ENCODE measurements at places on chromosomes 3 and 15. TPM values are rescaled to one million over a fixed set of nuclear protein-coding genes. Genes with fewer than 3 reads are reported as not detected.

Gene SMCO1
- not detected for total RNA-seq

DNA sequence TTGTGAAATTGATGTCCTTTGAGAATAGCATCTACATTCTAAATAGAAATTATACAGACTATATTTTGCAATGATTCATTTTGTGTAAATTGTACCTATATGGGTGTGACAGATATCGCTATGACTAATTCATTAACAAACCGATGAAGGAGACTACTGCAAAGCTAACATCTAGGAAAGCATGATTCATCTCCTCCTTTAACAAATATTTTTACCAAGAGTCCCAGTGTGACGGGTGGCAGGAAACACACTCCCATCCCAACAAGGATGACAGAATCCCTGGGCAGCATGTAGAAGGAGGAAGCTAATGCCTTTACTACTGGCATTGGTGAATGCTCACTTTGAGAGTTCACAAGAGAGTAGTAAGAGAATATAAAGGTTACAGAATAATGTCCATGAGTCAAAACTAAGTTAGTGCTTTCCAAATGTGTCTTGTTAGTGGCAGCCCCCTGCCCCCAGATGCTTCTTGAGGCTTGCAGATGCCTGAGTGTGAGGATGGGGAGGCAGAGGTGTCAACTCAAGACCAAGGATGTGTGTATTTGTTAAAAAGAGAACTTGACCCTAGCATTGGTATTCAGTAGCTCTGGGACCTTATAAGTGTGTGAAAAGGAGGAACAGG, 180.6 kb downstream of the FMN1 start:
- H3K36me3 ChIP-seq: no peaks in the 10 kb centered on the region
- no peak for DNase-seq
- no peak overlapping the region for H3K27ac ChIP-seq
- H3K4me3 ChIP-seq: no peak overlapping the region
- no peaks in the 10 kb centered on the region for H3K27me3 ChIP-seq
- H3K4me1 ChIP-seq: no peaks in the 10 kb centered on the region

- H3K27me3 ChIP-seq: peaks cover 4% of the 10 kb centered on the region
- no peak overlapping the region for H3K4me3 ChIP-seq
- DNase-seq: no peak
- H3K36me3 ChIP-seq: no peaks in the 10 kb centered on the region
- H3K27ac ChIP-seq: no peak overlapping the region
Observed at GRCh38 chr3:59374818-59375211, 325.0 kb upstream of the CFAP20DC start.

- H3K4me1 ChIP-seq: peaks cover 16% of the 10 kb centered on the region
- no peak overlapping the region for H3K4me3 ChIP-seq
- no peaks in the 10 kb centered on the region for H3K27me3 ChIP-seq
- H3K36me3 ChIP-seq: no peaks in the 10 kb centered on the region
- peak; percentile 59 for DNase-seq
Observed at GRCh38 chr3:53134631-53135232, 4.5 kb upstream of the RFT1 start.

DNA sequence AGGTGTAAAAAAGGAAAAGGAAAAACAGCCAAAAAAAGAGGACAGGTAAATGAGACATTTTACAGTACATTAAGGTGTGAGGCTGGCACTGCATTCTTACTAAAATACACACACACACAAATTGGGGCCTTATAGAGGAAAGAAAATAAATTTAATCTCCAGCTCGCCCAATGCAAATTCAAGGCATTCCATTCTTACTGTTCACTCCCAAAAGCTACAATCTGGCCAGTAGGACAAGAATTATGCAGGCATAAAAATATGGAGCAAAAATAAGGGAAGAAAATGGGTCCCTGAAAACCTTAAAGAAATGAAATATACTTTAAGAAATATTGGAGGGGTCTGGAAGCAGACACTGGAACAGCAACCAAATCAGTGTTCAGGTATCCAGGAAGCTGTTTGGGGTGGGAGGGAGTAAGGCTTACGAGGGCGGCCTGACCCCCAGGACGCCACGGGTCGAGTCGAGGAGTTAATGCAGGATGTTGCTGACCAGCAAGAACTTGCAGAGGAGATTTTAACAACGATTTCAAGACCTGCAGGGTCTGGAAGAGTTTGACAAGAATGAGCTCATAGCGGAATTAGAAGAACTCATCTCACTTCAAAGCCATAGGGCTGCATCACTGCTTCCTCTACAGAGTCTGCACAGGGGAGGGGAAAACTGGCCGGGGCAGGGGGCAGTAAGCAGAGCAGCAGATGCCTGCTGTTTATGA, 245.5 kb downstream of the TBL1XR1 start:
- no peaks in the 10 kb centered on the region for H3K36me3 ChIP-seq
- no peak overlapping the region for H3K4me3 ChIP-seq
- H3K27ac ChIP-seq: no peak overlapping the region
- no peaks in the 10 kb centered on the region for H3K27me3 ChIP-seq
- no peak for DNase-seq

GRCh38 chr3:13645801-13646637, 97.1 kb downstream of the FBLN2 start:
- no peak overlapping the region for H3K27ac ChIP-seq
- peaks cover 3% of the 10 kb centered on the region for H3K4me1 ChIP-seq
- no peak overlapping the region for H3K4me3 ChIP-seq
- peaks cover 26% of the 10 kb centered on the region for H3K27me3 ChIP-seq

DNA sequence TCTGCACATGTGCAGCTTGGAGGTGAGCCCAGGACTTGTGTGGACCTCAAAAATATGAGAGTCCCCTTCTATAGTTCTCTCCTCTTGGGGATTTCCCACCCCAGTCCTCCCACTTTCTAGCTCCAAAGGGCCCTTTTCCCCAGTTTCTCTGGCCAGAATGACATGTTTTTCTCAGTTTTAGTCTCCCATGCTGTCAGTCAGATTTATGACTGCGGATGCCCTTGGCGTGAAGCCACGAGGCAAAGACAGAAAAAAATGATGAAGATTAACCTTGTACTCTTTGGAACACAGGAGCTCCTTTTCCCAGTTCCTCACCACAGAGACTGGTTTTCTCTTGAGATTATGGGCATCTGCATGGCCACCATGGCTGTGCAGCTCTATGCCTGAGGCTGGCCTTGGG, 72.0 kb upstream of the TTBK2 start:
- H3K36me3 ChIP-seq: peaks cover 28% of the 10 kb centered on the region
- H3K27me3 ChIP-seq: no peaks in the 10 kb centered on the region
- H3K4me3 ChIP-seq: no peak overlapping the region
- no peak for DNase-seq

Gene CFAP20DC
- 10.4 TPM for total RNA-seq

DNA sequence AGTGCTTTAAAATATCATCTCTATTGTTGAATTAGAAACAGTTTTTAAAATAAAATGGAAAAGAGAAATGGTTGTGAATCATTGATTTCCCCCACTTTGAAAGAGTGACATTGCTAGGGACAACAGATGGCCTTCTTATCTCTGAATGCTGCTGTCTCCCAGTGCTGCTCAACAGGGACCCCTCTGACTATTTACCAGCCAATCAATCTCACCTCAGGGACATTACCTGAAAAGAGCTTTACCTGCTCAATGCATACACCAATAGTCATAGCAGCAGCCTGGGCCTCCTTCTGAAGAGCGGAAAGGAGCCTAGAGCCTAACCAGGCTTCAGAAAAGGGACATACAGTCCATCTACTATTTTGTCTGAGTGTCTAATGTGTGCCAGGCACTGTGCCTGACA, 162.8 kb downstream of the CGGBP1 start:
- H3K4me3 ChIP-seq: no peak overlapping the region
- H3K27ac ChIP-seq: peak overlapping the region; percentile 40
- no peaks in the 10 kb centered on the region for H3K27me3 ChIP-seq
- H3K36me3 ChIP-seq: no peaks in the 10 kb centered on the region
- DNase-seq: no peak
- peaks cover 11% of the 10 kb centered on the region for H3K4me1 ChIP-seq

DNA sequence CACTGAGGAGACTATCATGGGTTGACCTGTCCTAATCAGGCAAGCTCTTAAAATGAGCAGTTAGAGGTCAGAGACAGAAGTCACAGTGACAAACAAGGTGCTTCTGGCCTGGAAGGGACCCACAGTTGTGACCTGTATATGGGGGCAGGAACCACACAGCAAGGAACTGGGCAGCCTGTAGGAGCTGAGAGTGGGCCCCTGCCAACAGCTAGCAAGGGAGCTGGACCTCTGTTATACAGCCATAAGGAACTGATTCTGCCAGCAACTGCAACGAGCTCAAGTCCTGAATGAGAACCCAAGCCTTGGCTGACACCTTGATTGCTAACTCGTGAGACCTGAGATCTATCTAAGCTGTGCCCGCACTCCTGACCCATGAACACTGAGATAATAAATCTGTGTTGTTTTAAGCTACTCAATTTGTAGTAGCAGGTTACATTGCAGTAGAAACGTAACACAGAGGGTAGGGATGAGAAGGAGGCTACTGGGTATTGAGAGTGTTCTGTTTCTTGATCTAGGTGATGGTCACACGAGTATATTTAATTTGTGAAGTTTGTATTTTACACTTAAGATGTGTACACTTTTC, 44.5 kb upstream of the MAGI1 start:
- peaks cover 21% of the 10 kb centered on the region for H3K4me1 ChIP-seq
- no peak overlapping the region for H3K4me3 ChIP-seq
- no peaks in the 10 kb centered on the region for H3K36me3 ChIP-seq
- no peak for DNase-seq
- peak overlapping the region; percentile 83 for H3K27ac ChIP-seq
- no peaks in the 10 kb centered on the region for H3K27me3 ChIP-seq

DNA sequence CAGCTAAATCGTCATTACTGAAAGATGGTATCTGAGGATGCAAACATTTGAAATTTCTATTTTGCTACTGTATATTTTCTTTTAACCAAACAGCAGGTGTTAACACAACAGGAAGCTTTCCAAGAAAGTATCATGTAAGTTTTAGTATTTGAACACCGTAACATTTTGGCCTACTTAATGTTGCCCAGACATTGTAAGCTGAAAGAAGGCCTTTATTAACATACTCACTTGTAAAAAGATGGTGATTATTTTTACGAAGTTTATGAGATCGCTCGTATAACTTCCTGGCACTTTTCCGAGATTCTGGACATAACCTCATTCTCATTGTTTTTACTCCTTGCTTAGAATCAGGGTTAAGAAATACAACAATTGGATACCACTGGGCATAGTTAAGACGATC, 95.7 kb downstream of the TJP1 start:
- H3K4me3 ChIP-seq: no peak overlapping the region
- no peak overlapping the region for H3K27ac ChIP-seq
- DNase-seq: no peak
- peaks cover 74% of the 10 kb centered on the region for H3K36me3 ChIP-seq
- peaks cover 9% of the 10 kb centered on the region for H3K4me1 ChIP-seq
- H3K27me3 ChIP-seq: no peaks in the 10 kb centered on the region

GRCh38 chr3:126441256-126441880, 34.3 kb downstream of the ZXDC start:
- H3K27me3 ChIP-seq: no peaks in the 10 kb centered on the region
- H3K4me3 ChIP-seq: no peak overlapping the region
- DNase-seq: no peak

Gene TMEM158
- total RNA-seq: 3.8 TPM

- H3K4me3 ChIP-seq: no peak overlapping the region
- H3K27ac ChIP-seq: no peak overlapping the region
- peaks cover 5% of the 10 kb centered on the region for H3K4me1 ChIP-seq
- no peaks in the 10 kb centered on the region for H3K27me3 ChIP-seq
Observed at GRCh38 chr15:63067306-63067705, 24.8 kb downstream of the TPM1 start.

Gene GHRL
- total RNA-seq: 45.8 TPM

GRCh38 chr3:116517308-116517707, 72.0 kb upstream of the LSAMP start:
- no peaks in the 10 kb centered on the region for H3K27me3 ChIP-seq
- DNase-seq: no peak
- H3K36me3 ChIP-seq: no peaks in the 10 kb centered on the region
- no peak overlapping the region for H3K27ac ChIP-seq

Gene SLC15A2
- 4.2 TPM for total RNA-seq

Gene RPL39L
- total RNA-seq: 11.5 TPM

DNA sequence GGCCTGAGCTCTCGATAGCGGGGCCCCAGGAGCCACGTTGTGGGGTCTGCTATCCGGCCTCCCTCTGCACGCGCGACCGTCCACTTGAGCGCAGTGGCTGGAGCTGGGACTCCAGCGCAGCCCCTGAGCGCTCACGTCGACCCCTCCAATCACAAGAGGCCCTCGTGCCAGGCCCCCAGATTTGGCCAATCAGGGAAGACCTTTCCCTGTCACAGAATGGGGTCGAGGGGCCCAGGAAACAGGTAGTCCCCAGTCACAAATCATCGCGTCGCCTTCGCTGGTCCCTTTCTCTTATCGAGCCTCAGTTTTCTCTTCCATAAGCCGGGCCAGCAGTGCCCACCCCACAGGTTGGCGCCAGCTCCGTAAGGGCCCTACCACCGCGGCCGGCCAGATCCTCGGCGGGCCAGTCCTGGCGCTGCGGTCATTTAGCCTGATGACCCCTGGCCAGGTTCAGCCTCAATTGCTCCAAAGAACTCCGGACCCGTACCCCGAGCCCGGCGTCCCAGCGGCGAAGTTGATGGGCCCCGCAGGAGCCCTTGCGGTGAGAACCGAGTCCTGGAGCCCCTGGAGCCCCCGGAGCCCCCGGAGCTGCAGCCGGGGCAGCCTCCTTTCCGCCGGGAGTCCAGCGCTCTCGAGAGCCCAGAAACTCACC, 435 bp downstream of the ALDH1L1 start:
- DNase-seq: peak; percentile 29
- peaks cover 41% of the 10 kb centered on the region for H3K27me3 ChIP-seq
- peak overlapping the region; percentile 92 for H3K27ac ChIP-seq

DNA sequence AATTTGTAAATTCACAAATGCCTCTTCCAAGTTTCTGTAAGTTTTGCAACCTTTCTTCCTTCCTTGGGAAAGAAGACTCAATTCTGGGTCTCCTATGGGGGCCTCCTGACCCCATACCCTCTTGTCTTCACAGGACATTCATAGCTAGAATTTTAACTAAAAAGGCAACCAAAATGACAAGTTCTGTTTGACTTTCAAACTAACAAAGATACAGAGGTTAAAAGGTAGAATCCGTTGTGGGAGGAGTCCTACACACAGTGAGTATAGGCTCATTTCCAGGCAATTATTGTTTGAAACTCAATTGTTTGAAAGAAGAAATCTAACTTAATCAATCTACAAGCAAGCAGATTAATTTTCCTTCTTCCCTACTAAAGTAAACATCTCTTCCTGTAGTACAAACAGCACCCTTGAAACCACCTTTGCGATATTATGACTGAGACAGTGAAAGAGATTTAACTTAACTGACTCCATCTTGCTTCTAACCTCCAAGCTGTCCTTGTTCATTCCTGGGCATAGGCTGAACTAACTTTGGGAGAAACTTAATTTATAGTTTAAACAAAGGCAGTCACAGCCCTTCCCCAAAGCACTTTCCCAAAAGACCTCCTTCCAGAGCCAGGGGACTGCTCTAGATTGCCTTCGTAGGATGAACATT, 14.4 kb upstream of the TNFSF10 start:
- H3K27me3 ChIP-seq: no peaks in the 10 kb centered on the region
- no peak for DNase-seq
- H3K4me1 ChIP-seq: peaks cover 15% of the 10 kb centered on the region
- H3K27ac ChIP-seq: no peak overlapping the region

- H3K27ac ChIP-seq: no peak overlapping the region
- no peak overlapping the region for H3K4me3 ChIP-seq
- peaks cover 2% of the 10 kb centered on the region for H3K36me3 ChIP-seq
- H3K4me1 ChIP-seq: peaks cover 3% of the 10 kb centered on the region
Observed at GRCh38 chr3:48748754-48749153, 31.7 kb upstream of the IP6K2 start.

All from progenitor cell of endocrine pancreas (in vitro differentiated cells).